CD4-positive, alpha-beta T cell treated with Interferon alpha-2 for 1 hour (primary cell): ENCODE measurements at places on chromosomes 12 and 14.

- no peak for DNase-seq
Measured at GRCh38 chr12:98351089-98351488, 164.3 kb upstream of the TMPO start.

DNA sequence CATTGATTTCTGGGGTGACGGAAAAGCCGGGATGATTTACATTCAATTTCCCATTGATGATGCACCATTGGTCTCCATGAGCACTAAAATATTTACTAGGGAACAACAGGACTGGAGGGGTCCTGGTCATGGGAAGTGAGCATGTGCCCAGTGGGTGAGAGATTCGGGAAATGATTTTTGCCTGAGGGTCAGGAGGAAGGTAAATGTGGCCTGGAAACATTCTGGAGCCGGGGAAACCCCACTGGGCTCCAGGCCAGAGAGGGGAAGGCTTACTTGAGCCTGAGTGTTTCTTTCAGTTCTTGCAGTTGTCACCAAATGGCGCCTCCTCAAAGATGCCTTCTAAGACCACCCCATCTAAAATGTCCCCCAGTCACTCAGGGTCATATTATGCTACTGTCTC is 532.3 kb upstream of the TBX3 start:
- DNase-seq: no peak

DNA sequence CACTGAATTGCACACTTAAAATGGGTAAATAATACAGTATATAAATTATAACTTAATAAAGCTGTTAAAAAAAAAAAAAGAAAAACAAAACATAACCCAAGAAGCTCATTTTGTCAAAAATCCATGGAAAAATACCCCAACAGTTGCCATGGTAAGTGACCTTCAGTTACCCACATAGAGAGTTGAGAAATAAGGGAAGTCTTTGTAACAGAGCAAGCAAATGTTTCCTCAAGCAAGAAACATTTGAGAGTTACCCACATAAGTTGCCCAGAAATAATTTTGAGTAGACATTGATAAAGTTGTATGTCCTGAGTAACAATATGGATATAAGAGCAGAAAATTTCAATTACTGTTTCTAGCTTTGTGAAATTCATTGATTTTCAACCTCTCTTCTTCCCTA is 227.4 kb downstream of the CCDC59 start:
- no peak for DNase-seq

DNA sequence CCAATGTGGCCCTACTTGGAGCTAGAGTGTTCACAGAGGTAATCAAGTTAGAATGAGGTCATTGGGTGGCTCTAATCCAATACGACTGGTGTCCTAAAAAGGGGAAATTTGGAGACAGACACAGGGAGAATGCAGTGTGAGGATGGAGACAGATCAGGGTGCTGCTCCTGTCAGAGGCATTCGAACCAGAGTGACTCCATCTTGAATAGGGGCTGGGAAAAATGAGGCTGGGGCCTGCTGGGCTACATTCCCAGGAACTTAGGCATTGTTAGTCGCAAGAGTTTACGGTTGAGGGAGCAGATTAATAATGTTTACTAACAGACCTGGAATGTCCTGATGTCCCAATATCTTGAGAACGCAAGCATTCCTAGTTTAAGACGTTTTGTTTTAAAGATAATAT is 20.2 kb downstream of the TNFAIP2 start:
- no peak for DNase-seq

DNA sequence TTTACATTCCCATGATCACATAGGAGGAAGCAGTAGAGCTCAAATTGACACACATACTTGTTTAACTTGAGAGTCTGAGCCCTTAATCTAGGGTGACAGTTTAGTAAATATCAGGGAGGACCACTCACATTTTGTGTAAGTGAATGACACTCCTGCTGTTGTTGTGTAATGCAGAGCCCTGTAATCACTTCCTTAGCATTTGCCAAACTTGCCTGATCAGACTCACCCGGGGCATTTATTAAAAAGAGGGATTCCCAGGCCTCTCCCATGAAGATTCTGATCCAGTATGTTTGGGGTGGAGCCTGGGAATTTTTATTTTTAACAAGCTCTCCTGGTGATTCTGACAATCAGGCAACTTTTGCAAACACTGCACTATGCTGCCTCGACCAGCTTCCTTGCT is 119.6 kb downstream of the NUAK1 start:
- DNase-seq: no peak

GRCh38 chr14:64746298-64747250 is 42.4 kb downstream of the PLEKHG3 start:
- no peak for DNase-seq
